ENCODE measurements at places on chromosomes 3 and 15.

GRCh38 chr3:73143401-73143800 lies 81.9 kb downstream of the EBLN2 start:
- no peak for DNase-seq

DNA sequence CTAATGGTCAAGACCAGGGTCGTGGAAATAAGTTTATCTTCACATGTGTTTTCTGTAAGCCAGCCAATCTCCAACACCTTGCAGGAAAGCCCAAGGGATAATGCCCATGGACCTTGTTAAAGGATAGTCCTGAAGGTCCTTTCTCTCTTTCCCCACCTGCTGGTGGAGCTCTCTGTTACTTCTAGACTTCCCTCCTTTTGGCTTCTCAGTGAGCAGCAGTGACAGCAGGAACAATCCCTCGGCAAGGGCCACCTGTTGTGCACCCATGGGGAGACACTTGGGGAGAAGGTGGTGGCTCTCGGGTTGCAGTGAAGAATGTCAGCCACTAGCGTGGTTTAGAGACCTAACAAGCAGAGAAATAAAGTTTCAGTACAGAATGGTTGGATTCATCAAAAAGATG lies 84.0 kb upstream of the OSBPL11 start:
- no peak for DNase-seq

- DNase-seq = no peak
Observed at GRCh38 chr3:4820296-4821121, 158.7 kb upstream of the BHLHE40 start.

GRCh38 chr15:80478075-80478474 lies 73.9 kb downstream of the ARNT2 start:
- no peak for DNase-seq

- no peak for DNase-seq
Observed at GRCh38 chr15:88127432-88127790, 129.1 kb downstream of the NTRK3 start.

All from stimulated activated CD8-positive, alpha-beta memory T cell treated with anti-CD3 and anti-CD28 coated beads, Interleukin-15, amount 100 ng/mL, for 1 hour (primary cell).